NCI-H1092 treated with DMSO at 0.1 percent for 48 hours (cell line): ENCODE measurements at places on chromosomes 16 and 17.

DNA sequence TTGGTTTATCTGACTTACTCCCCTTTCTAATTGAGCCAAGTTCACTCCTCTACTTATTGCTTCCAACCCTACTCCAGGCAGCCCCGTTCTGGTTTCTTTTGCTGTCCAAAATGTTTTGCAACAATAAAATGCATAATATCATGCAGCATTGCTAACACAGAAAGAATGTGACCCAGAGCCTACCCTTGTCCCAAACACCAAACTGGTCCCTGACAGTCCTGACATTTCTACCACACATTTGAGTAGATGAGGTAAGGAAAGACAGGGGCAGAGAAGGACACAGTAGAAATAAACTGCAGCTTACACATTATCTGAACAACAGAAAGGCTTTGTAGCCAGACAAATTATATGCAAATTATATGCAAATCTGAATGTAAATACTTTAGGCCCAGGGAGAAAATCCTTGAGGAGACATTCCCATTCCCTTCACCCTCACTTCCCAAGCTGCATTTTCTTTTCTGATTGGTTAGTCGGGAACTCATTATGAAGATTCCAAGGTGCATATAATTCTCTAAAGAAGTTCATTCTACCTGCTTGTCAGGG lies 31.6 kb downstream of the SOX9 start:
- DNase-seq = no peak

GRCh38 chr17:63488851-63489250 lies 12.0 kb downstream of the ACE start:
- no peak for DNase-seq

DNA sequence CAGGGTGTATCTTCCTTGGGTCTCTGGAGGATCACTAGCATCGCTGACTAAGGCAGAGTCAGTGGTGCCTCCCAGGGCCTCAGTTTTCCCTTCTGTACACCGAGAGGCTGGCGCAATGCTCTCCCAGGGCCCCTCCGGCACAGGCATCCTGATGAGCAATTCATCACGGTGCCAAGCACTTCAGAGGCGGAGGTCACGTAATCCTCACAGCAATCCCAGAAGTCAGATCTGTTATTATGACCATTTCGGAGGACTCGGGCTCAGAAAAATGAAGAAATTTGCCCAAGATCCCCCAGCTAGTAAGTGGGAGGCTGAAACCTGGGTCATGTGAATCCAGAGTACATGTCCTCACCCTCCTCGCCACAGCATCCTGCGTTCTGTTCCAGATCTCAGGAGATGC lies 46.5 kb downstream of the AIPL1 start:
- DNase-seq = no peak

DNA sequence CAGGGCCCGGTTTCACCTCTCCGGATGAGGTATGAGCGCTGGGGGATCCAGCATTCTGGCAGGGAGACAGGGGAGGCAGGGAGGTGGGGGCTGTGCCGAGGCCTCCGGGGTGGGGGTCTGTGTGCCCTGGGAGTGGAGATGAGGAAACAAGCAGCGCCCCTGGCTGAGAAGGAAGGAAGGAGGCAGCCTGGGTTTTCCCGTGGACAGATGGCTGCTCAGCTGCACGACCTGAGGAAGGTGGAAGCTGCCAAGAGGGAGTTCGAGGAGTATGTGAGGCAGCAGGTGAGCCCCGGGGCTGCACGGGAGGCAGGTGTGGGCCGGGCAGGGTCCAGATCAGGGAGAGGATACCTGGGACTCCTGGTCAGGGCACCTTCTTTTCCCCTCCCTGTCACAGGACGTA lies 4.3 kb downstream of the RNF112 start:
- DNase-seq = no peak

DNA sequence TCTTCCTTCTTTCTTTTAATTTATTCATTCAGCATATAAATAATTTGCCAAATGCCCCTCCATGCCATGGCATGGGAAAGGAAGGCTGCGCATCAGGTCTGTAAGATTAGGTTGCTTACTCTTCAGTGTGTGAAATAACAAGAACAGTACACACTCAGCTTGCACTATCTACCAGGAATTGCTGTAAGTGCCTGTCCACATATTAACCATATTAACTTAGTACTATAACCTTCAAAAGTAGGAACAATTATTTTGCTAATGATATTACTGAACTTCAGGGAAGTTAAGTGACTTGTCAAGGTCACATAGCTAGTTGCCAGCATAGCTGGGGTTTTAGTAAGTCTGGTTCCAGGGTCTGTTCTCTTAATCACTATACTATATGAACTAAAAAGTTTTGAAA lies 89.2 kb upstream of the PMFBP1 start:
- no peak for DNase-seq

GRCh38 chr17:51261024-51261963 lies 948 bp downstream of the UTP18 start:
- DNase-seq = peak; percentile 71

GRCh38 chr16:87791295-87792204 lies 25.8 kb upstream of the KLHDC4 start:
- DNase-seq = no peak

DNA sequence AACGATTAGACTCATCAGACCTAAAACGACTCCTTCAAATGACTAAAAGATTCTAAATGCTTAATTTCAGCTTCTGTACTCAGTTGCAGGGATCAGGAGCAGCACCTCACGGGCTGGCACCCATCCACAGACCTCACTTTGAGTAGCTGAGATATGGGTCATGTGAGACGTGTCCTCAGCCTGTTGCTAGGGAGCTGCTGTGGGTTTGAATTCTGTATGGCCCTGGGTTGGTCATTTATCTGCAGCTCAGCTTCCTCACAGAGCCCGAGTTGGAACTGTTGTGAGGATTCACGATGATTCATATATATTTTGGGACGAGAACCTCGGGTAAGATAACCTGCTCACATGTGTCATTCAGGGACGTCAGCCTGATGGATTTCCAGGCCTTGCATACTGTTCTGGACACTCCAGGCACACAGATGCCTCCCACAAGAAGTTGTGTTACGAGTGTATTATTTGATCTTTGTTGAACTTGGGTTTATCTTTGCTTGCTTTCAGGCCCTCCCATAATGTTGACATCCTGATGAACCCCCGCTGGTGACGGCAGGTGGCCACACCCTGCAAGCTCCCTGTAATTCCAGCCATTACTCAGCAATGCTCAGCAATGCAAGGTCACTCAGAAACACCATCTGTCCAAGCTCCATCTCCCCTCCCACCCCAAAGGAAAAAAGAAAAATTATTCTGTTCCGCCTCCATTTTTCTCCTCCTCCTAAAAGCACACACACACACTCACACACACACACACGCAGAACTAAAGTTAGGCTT lies 137.6 kb downstream of the RBFOX3 start:
- DNase-seq = no peak

DNA sequence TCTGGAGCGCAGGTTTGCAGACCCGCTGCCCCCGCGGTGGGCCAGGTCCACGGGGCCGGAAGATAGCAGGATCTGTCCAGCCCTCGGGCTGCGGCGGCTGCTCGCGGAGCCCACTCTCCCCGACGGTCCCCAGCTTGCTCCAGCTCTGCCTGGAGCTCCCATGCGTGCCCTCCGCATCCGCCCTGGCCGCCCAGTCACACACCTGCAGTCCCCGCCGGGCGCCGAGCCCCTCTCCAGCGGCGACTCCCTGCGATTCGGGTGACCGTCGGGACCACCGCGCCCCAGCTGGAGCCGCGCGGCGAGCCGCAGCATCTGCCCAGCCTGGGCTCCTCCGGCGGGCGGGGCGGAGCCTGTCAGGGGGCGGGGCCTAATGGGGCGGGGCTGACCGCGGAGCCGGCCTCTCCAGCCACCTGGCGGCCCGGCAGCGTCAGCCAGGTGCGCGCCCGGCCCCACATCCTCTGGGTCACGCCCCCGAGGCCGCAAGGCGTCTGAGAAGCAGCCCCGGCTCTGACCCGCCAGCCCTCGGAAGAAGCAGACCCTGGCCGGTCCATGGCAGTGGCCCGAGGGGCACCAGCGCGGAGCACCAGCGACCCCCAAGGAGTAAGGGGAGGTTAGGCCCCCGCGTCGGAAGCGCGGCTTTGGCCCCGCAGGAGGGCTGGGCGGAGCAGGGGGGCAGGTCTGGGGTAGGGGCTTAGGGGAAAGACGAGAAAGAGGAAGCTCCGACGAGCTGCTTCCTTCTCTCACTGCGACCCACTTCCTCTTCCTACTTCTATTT lies at the start of gene PIK3R5:
TSS of gene PIK3R5 (minus strand) at position 314 of the 775 bp plus-strand sequence. CDS start 54,213 bp downstream, outside the sequence.
- no peak for DNase-seq

DNA sequence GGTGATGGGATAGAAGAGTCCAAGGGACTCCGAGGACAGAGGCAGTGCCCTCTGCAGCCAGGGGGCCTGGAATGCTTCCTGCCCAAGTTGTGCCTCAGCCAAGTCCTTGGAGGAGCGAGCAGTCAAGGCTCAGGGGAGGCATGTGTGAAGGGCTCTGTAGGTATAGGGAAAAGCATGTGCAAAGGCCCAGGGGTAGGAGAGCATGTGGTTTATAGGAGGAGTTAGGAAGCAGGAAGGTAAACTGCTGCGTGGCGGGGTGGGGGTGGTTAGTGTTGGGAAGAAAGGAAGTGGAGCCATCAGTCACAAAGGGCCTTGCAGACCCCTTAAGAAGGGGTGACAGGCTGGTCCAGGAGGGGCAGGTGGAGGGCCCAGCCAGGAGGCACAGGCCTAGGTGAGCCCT lies 7.2 kb downstream of the POLR3E start:
- DNase-seq = no peak

DNA sequence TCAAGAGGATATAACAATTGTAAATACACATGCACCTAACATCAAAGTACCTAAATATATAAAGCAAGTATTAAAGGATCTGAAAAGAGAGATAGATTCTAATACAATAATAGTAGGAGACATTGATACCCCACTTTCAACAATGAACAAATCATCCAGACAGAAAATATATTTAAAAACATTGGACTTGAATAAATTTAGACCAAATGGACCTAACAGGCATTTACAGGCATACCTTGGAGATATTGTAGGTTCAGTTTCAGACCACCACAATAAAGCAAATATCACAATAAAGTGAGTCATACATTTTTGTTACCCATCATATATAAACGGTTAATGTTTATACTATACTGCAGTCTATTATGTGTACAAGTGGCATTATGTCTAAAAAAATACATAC lies 104.0 kb downstream of the BRIP1 start:
- DNase-seq = no peak

DNA sequence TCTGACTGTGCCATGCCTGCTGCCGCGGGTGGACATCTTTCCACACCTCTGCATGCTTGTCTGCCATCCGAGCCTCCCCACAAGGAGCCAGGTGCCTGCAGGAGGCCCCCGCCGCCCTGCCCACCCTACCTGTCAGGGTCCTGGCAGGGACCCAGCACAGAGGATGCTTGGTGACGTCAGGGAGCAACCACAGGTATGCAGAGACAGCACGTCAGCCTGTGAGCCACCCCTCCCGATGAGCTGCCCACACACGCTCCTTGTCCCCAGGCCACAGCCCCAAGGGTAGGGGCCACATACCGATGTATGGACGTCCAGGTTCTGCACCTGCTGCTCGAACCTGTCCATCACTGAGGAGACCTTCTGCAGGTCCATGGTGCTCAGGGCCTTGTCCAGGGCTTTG lies 10.6 kb downstream of the CHMP1A start:
- no peak for DNase-seq

DNA sequence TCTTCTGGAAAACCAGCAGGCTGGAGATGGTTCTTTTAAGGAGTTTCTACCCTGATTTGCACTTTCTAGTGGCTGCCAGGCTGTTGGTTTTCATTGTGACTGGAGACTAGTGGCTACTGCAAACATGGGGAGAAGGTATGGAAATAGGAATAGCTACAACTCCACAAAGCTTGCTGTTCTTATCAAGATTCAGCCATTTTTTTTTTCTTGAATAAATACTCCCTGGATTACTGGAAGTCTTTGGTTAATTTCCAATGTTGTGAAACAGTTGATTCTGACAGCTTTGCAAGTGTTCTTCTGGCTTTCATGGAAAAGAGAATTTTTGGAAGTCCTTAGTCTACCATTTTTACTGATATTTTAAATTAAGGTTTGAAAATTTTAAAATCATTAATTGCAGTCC lies 277.7 kb downstream of the HS3ST3A1 start:
- DNase-seq = no peak

DNA sequence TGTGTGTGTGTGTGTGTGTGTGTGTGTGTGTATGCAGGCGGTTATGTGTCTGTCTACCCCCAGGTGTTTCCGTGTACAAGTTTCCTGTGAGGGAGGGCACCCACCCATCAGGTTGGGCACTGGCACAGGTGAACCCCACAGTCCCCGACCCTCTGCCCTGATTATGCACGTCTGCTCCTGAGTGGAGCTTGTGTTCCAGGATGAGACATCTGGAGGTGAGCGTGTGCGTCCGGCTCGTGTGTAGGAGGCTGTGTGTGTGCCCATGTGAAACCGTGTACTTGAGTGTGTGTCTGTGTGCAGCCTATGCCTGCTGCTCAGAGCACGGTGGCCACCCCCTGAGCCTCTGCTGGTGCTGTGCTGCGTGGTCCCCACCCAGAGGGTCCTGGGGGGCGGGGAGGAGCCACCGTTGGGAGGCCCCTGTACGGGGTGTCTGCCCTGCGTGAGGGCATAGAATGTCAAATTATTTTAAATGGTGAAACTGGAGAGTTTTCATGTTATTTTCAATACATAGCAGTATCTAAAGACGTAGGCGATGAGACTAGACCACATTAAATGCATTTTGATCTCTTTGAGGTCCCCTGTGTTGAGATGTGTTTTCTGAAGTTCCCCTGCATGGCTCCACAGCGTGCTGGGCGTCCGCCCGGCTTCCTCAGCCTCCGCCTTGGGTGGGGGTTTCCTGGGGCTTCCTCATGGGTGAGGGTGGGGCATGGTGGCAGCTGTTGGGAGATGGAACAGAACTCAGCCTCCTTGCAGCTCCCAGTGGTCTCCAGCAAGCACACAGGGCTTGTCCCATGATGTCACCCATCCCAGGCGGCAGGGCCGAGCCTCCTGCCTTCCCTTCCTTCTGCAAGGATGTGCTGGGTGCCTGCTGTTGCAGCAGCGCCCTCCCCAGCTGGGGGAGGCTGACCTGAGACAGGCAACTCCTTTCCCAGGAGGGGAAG lies 43.4 kb downstream of the KCNJ12 start:
- no peak for DNase-seq

DNA sequence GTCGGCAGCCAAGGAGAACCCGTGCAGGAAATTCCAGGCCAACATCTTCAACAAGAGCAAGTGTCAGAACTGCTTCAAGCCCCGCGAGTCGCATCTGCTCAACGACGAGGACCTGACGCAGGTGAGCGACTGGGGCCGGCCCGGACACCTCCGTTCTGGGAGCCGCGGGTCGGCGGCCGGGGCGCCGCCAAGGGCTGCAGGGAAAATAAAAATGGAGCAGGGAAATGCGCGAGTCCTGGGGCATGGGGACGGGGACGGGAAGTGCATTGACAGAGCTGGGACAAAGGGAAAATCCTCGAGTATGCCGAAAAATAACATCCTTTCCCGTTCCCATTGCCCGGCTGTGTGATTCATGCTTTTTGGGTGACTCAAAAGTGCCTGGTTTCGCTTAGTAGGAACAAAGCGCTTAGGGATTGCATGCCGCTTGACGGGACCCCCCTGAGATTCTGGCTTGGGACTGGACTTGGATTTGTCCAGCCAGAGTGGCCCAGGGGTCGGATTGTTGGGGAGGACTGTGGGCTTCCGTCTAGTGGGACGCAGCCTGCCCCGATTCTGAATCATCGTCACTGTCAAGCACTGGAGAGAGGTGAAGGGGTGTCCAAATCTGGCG lies 699 bp downstream of the MPRIP start:
- DNase-seq = no peak
